Stimulated activated CD8-positive, alpha-beta memory T cell treated with anti-CD3 and anti-CD28 coated beads, Interleukin-7, amount 100 ng/mL, for 1 hour (primary cell): ENCODE measurements at places on chromosomes 7 and 10.

GRCh38 chr7:140455743-140456142 is 23.6 kb downstream of the MKRN1 start:
- no peak for DNase-seq

DNA sequence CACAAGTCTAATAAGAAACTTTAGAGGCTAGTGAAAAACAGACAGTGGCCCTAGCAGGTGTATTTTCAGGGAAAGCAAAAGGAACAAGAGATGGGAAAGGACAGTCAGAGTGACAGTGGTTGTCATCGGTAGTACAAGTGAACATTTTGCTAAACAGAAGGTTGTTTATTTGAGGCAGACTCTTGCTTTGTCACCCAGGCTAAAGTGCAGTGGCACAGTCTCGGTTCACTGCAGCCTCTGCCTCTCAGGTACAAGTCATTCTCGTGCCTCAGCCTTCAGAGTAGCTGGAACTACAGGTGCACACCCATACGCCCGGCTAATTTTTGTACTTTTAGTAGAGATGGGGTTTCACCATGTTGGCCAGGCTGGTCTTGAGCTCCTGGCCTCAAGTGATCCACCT is 195.8 kb downstream of the RELN start:
- DNase-seq, result no peak

DNA sequence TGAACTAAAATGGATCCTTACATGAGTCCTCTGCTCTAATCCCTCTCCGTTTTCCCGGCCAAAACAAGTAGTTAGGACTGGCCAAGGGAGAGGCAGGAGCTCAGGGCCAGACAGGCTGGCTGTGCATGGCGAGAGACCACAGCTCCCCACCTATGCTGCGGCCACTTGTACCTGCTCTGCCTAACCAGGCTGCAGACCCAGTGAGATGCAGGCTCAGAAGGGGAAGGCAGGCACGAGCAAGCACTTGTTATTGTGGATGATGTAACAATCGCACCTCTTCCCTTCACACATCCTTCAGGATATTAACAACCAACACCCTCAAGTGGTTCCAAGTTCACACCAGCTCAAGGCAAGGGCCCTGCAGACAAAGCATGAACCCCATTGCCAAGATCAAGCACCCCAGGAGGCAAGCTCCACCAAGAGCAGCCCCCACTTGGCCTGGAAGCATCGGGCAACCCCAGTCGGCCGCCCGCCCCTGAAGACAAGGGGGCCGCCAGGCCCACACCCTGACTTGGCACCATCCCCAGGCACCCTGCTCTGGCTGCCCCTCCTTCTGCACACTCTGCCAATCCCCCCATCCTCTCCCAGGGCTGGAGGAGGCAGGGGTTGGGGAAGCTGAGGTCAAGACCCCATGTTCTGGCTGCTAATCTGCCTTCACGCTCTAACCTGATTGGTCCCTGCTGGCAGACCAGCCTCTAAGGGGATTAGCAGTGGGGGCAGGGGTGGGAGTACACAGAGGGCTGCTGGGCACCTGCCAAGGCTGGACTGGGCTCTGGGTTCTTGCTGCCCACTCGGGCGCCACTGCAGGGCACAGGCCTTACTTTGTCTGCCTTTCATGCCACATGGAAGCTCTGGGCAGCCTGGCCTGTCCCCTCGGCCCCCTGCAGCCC is 111.3 kb downstream of the SLIT1 start:
- no peak for DNase-seq

GRCh38 chr7:30148951-30149459 is 14.2 kb downstream of the MTURN start:
- DNase-seq, result no peak

- no peak for DNase-seq
Observed at GRCh38 chr10:89158446-89158845, 48.7 kb downstream of the CH25H start.

- no peak for DNase-seq
Observed at GRCh38 chr10:115857856-115858255, 415.1 kb downstream of the GFRA1 start.

DNA sequence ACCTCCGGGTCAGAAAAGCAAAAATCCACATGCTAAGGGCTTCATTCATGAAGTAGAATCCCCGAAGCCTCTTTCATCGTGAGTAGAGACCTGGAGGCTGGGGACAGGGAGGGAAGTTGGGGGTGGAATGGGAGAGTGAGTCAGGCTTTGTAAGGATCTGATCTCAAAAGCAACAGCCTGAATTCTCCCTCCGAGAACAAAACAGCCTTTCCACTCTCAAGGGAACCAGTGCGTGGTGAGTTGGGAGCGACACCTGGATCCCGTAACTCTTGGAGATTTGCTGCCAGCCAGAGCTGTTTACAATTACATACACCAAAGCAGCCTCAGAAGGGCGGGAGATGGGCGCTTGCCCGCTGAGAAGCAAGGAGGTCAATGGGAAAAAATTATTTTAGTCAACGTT is 10.8 kb downstream of the AFAP1L2 start:
- DNase-seq, result no peak

- no peak for DNase-seq
Observed at GRCh38 chr10:114526126-114526503, 121.8 kb upstream of the AFAP1L2 start.

DNA sequence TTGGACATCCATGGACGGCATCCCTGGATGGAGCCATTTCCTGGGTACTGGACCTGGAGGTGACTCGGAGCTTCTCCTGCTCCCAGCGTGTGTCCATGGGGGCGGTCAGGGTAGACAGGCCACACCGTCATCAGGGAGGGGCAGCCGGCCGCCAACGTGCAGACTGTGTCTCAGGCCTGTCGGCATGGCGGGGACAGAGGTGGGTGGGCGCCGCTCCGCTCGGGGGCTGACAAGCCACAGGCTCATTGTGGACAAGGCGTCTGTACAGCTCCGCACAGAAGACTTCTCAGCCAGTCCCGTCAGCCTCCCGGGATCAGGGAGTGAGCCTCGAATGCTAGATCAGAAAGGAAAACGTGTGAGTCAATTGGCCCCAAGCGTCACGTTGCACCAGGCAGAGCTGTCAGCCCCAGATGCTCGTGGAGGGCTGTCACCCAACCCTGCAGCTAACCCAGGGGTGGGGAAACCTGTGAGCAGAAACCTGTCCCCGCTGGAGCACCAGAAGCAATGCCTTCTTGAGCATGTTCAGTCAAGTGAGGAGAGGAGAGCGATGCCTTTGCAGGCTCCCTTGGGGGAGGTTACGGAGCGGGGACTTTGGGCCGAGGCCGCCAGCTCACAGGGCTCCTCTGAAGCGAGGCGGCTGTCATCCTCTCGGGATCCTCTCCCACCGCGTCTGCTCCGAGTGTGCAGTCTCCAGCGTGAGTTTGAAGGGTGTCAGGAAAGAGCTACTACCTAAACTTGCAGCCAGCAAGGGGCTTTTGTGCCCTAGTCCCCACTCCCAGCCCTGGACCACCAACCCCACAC is 16.0 kb upstream of the DPYSL4 start:
- no peak for DNase-seq

DNA sequence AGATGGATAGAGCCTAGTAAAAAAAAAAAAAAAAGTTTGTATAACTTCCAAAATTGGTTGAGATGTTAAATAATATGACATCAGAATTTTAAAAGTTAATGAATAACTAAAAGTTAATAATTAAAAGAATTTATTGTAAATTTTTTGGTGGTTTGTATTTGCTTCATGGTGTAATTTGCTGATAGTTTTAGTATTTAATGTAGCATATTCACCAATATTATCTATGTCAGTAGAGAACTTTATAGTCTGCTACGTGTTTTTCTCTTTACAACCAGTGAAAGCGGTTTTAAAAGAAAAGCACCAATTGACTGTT is 51.8 kb upstream of the STEAP4 start:
- DNase-seq, result no peak

GRCh38 chr7:47992446-47992845 is 13.0 kb upstream of the HUS1 start:
- DNase-seq, result no peak

DNA sequence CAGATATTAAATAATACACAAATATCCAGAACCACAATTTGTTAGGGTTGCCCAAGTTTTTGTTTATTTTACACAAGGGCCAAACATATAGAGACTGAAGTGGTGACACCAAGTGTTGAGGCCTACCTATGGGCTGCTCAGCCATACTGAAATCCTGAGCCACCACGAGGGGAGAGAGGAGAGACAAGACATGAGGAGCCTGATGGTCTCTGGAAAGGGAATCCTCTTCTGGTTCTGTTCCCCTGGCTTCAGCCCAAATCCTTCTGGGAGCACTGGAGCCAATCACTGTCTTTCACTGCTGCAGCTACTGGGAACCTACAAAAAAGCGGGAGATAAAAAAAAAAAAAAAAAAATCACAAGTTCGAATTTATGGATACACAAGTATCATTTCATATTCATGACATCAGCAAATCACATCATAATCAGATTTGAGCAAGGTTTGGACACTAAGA is 1.9 kb downstream of the SKIDA1 start:
- no peak for DNase-seq

GRCh38 chr10:128725531-128725930 is 599.3 kb upstream of the MKI67 start:
- DNase-seq, result no peak

DNA sequence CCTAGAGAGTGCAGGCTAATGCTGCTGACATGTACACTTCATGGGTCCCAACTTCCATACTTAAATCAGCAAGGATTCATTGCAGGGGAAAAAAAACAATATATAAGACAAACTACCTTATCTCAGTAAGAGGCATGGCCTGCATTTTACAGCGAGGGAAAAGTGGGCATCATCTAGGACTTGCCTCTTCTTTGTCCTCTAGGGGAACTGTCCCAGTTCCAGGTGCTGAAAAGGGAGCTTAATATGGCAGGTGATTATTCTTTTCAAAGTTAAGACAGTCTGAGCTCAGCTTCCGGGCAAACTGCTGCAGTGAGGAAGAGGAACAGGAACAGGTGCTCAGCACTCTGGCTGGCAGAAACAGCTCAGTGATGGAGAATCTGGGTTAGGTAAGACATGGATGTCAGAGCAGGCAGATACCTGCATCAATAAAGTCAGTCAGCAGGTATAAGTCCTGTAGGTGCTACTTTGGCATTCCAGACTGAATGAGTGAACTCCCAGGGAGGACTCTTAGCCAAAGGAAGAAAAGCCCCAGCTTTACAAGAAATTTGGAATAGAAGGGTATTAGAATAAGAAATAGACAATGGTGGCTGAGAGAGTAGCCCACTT is 147.2 kb downstream of the TMEM178B start:
- no peak for DNase-seq

GRCh38 chr10:66521506-66521905 is 404.3 kb upstream of the LRRTM3 start:
- no peak for DNase-seq

GRCh38 chr10:5876181-5876768 is 13.4 kb downstream of the ANKRD16 start:
- DNase-seq, result no peak

DNA sequence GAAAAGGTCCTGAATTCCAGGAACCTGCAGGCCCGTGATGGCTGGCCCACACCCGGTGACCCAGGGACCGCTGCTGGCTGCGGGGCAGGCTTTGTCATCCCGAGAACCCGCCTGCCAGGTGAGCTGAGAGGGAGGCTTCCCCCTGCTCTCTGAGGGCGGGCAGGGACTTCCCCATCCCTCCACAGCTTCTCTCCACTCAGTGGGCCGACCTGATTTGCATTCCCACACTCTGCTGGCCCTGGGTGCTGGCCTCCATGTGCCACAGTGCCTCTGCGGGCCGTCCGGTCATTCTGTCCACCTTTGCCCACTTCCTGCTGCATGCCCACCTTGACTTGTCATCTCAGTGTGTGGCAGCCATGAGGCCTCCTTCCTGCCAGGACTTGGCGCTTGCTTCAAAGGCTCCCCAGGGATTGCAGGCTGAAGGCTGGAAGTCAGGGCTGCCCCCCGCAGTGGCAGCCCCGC is 35.3 kb downstream of the PALD1 start:
- DNase-seq, result no peak
